ENCODE measurements at places on chromosomes 11 and 22. TPM values are rescaled to one million over a fixed set of nuclear protein-coding genes. Genes with fewer than 3 reads are reported as not detected.

- no peak for DNase-seq
These were observed 5.9 kb downstream of the PHOX2A start for GRCh38 chr11:72238040-72238450.

CASTOR1 gene
- 14.3 TPM for total RNA-seq

DNA sequence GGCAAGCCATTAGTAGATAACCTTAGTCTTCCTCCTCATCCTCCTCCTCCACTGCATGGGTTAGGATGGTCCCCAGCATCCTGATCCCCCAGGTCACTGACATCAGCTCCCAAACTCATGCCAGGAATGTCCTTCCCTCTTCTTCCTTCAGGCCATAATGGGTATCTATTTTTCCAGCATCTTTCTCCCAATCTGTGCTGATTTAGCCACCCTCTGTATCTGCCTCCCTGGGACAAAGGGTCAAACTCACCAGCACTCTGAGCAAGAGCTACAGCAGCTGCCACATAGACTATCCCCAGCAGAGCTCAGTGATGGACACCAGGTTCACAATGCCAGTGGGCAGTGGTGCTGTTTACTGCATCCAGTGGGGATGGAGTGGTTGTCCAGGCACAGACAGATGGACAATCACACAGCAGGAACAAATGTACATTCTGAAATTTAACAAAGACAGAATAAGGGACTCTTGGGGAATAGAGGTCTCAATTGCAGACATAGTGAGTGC is 115.2 kb upstream of the TOP3B start:
- no peak for DNase-seq

DNA sequence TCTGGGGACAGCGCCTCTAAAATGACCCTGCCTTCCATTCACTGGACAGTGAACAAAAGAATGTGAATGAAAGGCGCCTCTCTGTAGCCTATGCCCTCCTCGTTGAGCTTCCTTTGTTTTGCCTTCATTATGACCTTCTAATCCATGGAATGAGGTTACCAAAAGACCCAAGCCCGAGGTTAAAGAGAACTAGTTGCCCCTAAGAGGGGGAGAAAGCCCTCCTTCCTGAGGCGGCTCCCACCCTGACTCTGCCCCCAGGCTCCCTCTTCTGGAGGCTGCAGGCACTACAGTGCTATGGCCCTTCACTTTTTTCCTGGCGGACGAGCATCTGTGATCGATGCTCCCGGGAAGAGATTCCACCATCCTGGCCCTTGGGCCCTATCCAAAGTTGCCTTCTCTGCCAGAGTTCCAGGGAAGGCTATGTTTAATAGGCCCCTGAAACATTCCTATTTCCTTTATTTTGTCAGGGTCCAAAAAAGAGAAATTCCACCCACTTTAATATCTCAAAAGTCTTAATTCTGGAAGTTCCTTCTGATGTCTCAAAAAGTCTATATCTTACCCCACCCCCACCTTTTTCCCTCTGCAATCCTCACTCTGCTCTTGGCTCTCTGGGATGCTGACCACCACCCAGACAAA is 147.3 kb downstream of the FEZ1 start:
- peak; percentile 85 for DNase-seq

TYR gene
- not detected for total RNA-seq
